Activated T-cell treated with anti-CD3 and anti-CD28 coated beads, Interleukin-2, amount 50 U/mL, for 48 hours (primary cell): ENCODE measurements at places on chromosomes 12 and 14.

- no peak for DNase-seq
These were observed 83.2 kb downstream of the PAH start for GRCh38 chr12:102833687-102834441.

DNA sequence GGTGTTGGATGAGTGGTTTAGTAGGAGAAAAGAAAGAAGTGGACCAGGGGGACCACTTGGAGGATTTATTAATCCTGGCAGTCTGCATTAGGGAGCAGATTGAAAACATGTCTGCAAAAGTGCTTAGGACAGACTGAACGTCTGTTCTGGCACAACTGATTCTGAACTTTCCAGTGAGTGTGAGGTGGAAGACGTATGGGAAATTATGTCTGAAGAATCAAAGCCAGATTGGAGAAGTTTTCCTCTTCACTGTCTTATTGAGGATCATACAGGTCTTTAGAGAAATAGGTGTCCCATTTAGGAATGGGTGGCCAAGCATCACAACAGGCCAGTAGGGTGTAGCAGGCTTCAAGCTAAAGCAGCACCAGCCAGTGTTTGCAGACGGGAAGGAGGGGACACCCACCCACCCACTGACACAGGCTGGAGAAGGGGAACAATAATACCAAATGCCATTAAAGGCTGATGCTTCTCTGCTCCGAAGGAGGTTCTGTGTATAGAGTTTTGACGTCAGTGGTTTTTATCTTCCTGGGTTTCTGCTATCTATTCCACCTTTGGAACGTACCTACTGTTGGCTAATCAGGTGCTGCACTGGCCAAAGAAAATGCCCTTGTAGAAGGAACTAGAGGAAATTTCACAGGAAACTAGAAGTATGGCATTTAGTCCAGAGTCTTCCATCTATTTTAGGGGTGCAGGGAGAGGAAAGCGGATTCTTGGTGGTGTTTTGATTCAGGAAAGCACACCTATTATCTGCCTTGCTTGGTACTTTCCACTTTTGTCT is 1.8 kb downstream of the SRRM4 start:
- no peak for DNase-seq

- no peak for DNase-seq
These were observed 12.6 kb downstream of the RXYLT1 start for GRCh38 chr12:63792338-63792737.

- DNase-seq: peak; percentile 63
These were observed 164.8 kb downstream of the ZFP36L1 start for GRCh38 chr14:68627868-68628604.

DNA sequence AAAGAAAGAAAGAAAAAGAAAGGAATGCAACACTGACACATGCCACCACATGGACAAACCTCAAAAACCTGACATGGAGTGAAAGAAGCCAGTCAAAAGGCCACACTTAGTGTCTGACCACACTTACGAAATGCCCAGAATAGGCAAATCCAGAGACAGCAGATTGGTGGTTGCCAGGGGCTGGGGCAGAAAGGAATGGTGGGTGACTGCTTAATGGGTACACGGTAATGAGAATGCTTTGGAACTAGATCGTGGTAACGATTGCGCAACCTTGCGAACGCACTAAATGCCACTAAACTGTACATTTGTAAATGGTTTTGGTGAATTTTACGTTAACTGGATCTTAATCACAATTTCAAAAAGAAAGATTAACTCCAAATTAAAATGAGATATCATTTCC is 39.5 kb downstream of the SCARB1 start:
- no peak for DNase-seq

- no peak for DNase-seq
These were observed 434.6 kb upstream of the RGS6 start for GRCh38 chr14:71497645-71498086.

- DNase-seq: no peak
These were observed 543.2 kb upstream of the TBX3 start for GRCh38 chr12:115227137-115227615.

DNA sequence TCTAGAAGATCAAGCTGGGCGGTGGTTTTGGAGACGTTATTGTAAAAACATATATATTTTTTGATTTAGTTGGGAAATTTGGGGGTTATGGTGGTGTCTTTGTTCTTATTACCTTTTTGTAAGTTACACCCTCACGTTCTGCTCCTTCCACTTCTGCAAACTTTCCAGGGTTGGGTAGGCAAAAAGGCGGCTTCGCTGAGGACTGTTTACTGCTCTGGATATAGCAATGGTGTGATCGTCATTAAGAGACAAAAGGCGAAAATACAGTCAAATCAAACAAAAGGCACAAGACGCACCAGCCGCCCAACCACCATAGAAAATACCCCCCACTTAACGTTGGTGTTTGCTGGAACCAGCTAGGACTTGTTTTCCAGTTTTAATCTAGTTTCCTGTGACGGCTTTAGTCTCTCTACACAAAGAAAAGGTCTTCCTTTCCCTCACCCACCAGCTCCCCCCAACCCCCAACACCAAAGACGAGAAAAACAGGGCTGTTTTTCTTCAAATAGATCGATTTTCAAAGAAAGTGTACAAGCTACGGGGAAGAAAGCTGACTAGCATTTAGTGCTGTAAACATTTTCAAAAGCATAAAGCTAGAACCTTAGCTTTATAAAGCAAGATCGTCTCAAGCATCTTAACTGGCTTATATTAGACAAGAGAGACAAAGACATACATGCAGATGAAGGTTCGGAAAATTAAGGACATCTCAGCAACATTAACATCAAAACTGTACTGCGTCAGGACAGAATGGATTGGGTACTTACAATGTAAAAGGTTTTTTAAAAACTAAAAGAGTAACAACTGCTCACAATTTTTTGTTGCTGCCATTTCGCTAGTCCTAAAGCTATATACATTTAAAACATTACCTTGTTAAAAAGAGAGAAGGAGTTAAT is 2.0 kb upstream of the SETD1B start:
- peak; percentile 61 for DNase-seq

GRCh38 chr12:48442179-48442847 is 30.0 kb upstream of the ANP32D start:
- DNase-seq: no peak

DNA sequence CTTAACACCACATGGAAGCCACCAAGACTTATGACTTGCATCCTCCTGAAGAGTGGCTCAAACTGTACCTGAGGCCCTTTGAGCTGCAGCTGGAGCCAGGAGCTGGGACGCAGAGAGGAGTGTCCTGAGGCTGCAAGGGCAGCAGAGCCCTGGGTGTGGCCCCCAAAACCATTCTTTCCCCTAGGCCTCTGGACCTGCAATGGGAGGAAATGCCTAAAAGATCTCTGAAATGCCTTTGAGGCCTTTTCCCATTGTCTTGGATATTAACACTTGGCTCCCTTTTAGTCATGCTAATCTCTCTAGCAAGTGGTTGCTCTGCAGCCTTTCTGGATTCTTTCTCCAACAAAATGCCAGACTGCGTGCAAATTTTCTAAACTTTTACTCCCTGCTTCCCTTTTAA is 156.1 kb downstream of the SLC38A4 start:
- no peak for DNase-seq

DNA sequence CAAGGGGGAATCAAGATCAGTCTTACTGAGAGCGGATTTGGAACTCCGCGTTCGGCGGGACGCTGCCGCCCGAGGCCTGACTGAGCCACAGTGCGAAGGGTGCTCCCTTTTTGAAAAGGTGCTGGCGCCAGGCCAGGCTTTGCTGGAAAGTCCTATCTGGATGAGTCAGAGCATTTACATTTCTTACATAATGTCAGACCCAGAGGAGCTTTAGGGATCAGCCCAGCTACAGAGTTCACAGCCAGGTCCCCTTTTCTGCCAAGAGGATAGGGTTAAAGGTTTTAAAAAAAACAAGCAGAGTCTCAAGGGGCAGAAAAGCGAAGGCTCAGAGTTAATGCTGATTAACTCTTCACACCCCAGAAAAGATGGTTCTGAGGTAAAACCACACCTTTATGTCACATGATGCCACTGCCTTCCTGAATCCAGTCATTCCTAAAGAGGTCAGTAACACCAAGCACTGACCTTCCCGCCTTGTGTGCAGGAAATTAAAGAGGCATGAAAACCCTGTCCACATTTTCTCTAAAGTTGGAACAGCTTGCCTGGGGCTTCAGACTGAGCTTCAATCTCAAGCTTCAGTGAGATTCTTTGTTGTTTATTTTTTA is 11.7 kb upstream of the FBXL14 start:
- peak; percentile 79 for DNase-seq

GRCh38 chr14:23562822-23563472 is 4.6 kb downstream of the AP1G2 start:
- peak; percentile 61 for DNase-seq

- no peak for DNase-seq
These were observed 389.4 kb downstream of the ZFP36L1 start for GRCh38 chr14:68403191-68404145.

DNA sequence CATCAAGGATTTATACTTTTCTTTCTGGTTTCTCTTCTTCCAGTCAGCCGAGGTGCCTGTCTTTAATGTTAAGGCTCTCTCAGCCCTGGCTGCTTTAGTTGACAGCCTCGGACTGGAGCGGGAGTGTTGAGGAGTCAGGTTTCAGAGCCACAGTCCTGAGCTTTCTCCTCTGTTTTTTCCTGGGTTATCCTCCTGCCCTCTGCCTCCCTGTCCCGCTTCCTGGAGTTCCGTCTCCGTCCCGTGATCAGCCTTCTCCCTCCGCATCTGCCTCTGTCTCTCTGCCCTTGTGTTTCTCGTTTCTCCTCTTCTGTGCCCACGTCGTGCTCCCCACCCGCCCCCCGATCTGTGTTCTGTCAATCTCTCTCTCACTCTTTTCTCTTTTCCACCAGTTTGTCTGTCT is 33.0 kb downstream of the IQSEC3 start:
- no peak for DNase-seq
